NCI-H460 (cell line): ENCODE measurements at places on chromosomes 5 and 9.
A peak's percentile ranks its signal among the peaks of the same experiment; 100 is the strongest.

DNA sequence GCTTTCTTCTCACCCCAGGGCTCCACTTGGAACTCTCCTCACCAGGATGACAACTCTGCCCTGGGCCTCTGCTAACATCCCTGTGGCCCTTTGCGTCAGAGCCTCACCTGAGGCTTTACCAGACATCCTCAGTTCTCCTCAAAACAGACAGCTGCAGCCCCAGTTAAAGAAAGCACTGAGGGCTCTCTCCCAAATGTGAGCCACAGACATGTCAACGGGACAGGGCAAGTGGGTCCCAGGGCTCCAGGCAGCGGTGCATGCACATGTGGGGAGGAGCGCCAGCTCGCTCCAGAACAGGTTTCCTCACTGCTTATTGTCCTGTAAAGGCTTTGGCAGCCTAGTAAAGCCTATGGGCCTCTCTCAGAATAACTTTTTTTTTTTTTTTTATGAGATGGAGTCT lies 37.3 kb downstream of the IPPK start:
- DNase-seq, result no peak

DNA sequence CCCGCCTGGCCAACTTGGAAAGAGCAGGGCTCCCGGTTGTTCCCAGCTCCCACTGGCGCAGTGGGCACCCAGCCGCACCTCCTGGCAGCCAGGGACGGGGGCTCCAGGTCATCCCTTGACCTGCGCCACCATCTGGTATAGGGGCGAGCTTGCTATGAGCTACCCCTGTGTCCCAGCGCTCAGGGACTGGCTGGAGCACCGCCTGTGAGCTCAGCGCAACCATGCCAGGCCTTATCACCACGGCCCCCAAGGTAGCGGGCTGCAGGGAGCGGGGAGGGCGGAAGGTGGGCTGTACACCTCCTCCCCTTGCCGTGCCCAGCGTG lies 15.4 kb upstream of the RASA1 start:
- no peak for DNase-seq

DNA sequence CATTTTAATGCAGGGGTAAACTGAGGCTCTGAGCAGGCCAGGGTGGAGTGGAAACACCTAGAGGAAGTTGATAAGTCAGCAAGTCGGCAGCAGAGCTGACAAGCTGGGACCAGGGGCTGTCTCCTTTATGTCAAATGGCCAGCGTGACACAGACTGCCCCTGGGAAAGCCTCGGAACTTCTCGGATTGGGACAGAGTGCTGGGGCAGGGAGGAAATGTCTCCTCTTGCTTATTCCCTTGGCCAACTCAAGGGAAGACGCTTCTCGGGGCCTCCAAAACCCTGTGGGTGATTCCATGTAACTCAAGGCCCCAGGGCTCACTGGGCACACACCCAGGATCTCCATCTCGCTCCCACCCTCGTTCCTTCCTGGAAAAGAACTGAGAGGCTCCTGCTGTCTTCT lies 25.4 kb upstream of the ANXA6 start:
- DNase-seq, result no peak

GRCh38 chr5:147636729-147636984 lies 126.8 kb upstream of the DPYSL3 start:
- no peak for DNase-seq

DNA sequence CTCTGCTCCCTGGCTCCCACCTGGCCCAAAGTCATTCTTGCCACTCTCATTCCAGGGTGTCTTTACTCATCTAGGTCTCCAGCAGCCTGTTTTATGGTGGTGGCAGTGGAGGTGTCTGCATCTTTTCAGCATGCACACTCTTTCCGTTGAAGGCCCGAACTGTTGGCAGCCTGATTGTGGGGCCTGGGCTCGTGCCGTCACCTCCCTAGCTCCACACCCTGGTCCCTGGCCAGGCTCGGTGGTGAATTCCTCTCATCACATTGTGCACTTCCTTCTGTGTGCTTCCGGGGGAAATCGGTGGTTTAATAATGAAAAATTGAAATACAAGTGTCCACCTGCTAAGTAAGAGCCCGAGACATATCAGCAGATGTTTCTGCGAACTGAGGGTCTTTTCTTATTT lies 214.3 kb downstream of the TRIO start:
- DNase-seq, result no peak

GRCh38 chr5:22277006-22277405 lies 576.1 kb downstream of the CDH12 start:
- no peak for DNase-seq

GRCh38 chr5:40078898-40079575 lies 600.7 kb upstream of the PTGER4 start:
- DNase-seq, result no peak

- peak; percentile 65 for DNase-seq
Measured at GRCh38 chr5:72611118-72611730, 104.0 kb upstream of the ZNF366 start.

DNA sequence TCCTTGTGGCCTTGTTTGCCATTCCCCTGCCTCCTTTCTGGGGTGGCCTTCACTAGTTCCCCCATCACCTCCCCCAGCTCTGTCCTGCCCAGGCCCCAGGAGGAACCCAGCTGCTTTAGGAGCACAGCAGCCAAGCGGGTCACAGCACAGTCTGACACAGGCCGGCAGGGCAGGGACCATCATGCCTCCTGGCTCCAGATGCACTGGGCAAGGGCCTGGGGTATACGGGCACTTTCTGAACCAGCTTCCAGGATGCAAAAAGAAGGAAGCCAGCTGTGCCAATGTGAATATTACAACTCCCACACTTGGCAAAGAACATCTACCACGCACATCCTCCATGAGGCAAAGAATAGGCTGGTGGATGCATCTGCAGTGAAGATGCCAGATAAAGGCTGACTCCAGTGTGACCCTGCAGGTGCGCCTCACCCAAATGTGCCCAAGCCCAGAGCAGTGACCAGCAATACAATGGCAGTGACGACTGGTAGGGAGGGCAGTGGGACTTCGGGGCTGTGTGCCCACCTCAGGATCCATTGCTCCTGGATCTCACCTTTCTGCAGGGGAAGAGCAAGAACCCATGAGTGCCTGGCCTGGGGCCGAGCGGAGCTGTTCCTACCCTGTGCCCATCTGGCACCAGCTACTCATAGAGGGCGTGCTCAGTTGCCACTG lies 6.3 kb upstream of the IL3 start:
- DNase-seq, result no peak

DNA sequence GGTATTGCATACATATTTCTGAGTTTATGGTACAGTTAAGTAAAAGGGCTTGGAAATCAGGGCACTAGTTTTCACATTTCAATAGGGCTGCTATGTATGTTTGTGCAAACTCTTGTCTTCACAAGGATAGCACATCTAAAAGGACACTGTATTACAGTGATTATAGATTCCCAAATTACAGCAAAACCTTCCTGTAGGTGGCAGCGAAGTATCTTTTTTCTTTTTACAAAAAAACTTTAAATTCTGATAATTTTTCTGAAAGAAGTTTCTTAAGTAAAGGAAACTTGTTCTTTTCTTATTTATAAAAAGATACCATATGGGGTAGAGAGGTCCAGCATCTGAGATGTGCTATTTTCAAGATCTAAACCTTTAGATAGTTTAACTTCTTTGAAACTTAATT lies 337.8 kb downstream of the PTPRD start:
- no peak for DNase-seq

DNA sequence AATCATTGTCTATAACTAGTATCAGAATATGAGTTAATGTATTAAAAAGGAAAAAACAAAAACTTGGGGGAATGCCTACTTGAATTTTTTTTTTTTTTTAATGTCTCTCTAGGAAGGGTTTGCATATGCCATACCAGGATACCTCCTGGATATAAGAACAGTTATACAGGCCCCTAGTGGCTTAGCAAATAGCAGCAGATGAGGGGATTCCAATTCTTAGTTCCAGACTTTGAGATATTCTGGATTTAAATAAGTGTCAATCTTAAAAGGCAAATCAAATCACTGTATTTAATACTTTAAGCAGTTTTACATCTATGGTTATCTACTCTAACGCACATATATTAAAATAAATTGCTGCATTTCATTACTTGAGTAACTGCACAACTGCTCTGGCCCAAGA lies 1055.5 kb upstream of the DMAC1 start:
- no peak for DNase-seq

GRCh38 chr9:101226803-101227202 lies 158.0 kb downstream of the BAAT start:
- DNase-seq, result no peak

- no peak for DNase-seq
Measured at GRCh38 chr9:112496074-112496722, 9.6 kb downstream of the KIAA1958 start.

GRCh38 chr5:33319841-33320240 lies 120.9 kb upstream of the TARS1 start:
- DNase-seq, result no peak

- DNase-seq, result no peak
Measured at GRCh38 chr5:40402007-40402364, 277.7 kb upstream of the PTGER4 start.

GRCh38 chr5:173767574-173768266 lies 120.4 kb upstream of the CPEB4 start:
- DNase-seq, result no peak

DNA sequence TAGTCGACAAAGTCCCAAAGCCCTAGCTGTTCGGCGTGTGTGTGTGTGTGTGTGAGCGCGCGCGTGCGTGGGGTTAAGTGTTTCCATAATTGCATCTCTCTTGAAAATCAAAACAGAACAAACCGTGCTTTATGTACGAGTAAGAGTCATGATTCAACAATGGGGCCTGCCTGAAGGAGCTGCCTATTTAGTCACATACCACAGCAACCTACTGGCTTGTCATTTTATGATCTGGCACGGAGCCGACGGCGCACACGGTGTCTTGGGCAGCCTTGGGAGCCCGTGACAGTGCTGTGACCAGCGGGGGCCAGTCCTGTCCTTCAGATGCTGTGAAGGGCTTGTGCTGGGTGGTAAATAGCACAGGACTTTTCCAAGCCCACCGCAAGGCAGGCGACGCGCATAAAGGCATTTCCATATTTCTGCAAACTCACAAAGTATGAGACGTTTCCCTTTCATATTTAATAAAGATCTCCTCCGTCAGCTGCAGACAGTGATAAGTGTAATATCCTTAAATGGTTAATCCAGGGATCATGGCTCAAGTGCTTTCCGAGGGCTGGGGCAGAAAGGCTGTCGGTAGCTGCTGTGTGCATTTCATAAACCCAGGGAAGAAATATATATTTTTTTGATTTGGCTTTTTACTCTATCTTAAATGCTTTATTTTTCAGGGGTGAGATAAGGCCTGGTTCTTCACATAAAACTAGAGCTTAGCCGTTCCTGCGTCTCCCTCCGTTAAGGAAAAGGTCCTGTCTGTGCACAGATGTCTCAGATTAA lies 270.2 kb upstream of the IRX1 start:
- DNase-seq, result no peak

GRCh38 chr5:92002721-92003274 lies 619.7 kb upstream of the ARRDC3 start:
- DNase-seq, result no peak

DNA sequence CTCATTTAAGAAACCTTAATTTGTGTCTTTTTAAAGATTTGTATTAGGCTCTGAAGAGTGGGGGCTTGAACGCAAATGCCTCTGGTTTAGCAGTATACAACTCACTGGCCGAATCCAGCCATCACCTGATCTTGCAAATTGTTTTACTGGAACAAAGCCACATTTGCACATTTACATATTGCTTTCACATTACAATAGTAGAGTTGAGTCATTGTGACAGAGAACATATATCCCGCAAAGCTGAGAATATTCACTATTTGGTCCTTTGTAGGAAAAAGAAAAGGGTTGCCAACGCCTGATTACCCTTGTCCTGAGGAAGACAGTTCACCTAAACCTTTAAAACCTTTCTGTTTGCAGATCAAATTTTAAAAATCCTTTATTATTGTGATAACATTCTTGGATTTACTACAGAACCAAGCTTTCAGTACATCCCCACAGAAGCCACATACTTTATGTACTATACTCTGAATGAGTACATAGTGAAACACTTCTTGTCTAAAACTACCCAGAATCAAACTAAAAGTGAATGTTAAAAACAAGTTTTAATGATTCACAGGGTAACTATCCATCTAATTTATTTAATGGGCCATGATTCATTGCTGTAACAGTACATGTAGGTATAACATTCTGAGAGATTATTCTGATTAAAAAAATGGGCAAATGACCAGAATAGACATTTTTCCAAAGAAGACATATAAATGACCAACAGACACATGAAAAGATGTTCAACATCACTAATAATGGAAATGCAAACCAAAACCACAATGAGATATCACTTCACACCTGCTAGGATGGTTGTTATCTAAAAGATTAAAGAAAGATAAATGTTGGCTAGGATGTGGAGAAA lies 161.0 kb downstream of the SLC25A46 start:
- no peak for DNase-seq

- DNase-seq, result no peak
Measured at GRCh38 chr5:115666023-115666422, 40.2 kb upstream of the TMED7 start.

DNA sequence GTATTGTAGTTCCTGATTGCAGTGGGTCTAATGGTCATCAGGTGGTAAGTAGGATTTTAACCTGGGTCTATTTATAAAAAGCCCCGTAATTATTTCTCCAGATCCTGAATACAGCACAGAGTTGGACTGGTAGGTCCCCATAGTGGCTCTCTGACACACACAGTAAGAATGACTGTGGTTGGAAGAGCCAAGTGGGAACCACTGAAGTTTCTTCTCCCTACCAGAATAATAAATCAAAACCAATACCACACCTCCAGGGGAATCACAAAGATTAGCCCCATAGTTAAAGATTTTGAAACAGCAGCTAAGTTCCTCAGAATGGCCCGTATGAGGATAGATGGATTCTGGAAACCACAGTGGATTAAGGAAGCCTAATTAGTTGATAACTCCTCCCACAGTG lies 68.4 kb upstream of the ZFR start:
- DNase-seq, result no peak

DNA sequence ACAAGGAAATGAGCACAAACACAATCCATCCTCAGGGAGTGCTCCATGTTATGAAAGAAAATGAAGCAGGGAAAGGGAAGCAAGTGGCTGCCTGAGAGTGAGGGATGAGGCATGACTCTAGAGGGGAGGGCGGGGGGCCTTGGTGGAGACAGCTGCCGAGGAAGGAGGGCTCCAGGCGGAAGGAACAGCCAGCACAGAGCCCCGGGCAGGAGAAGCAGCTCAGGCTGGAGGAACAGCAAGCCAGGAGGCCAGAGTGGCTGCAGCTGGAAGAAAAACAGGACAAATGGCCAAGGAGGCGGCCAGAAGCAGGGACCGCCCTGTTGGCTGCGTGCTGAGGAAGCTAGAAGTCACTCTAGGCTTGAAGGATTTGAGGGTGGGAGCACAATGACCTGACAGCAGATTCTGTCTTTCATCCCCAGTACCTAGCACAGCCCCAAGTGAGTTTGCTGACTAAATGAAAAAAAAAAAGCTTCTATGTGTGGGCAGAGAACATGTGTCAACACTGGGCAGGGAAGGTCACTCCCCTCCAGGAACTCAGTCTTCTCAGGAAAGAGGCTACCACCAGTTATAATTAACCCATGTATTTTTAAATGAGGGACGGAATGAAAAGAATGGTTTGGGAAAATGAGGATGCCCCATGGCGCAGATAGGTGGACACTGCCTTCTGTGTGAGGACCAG lies 142.8 kb downstream of the DCP2 start:
- no peak for DNase-seq

GRCh38 chr9:110788871-110789270 lies 120.3 kb downstream of the MUSK start:
- no peak for DNase-seq

- DNase-seq, result no peak
Measured at GRCh38 chr5:87074934-87075541, 192.6 kb upstream of the RASA1 start.

- DNase-seq, result no peak
Measured at GRCh38 chr5:1665803-1666202, 133.8 kb downstream of the MRPL36 start.

- no peak for DNase-seq
Measured at GRCh38 chr5:117463881-117464570, 889.4 kb upstream of the SEMA6A start.
